ENCODE measurements at places on chromosomes 5 and 9.

GRCh38 chr5:1885868-1886845, 3.4 kb upstream of the IRX4 start:
- no peak for DNase-seq

DNA sequence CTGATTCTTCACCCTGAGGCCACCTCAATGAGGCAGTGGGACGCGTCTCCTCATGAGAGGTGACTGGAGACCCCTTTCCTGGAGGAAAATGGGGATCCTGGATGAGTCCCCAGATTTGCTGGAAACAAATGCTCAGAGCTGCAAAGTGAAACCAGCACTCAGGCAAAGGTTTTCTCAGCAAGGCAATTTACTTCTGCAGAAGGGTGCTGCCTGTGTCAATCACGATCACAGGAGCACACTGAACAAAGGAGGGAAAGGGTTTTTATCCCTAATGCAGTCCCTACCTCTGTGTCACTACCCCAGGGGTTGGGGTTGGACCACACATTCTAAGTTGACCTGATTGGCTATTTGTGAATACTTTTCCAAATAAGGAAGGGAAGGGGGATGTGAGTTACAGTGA, 69.9 kb upstream of the CDK20 start:
- DNase-seq = no peak

GRCh38 chr9:108621991-108622855, 233.6 kb downstream of the ACTL7B start:
- DNase-seq = no peak

GRCh38 chr5:36452424-36453006, 150.8 kb upstream of the RANBP3L start:
- peak; percentile 38 for DNase-seq

Data from muscle of back (tissue), 13 donors.